Right ventricle myocardium superior (tissue), 1 donor: ENCODE measurements at places on chromosomes 6 and 20. TPM values are rescaled to one million over a fixed set of nuclear protein-coding genes. Genes with fewer than 3 reads are reported as not detected.
A peak's percentile ranks its signal among the peaks of the same experiment; 100 is the strongest.

CCN2 gene
- total RNA-seq: 13.9 TPM

DNA sequence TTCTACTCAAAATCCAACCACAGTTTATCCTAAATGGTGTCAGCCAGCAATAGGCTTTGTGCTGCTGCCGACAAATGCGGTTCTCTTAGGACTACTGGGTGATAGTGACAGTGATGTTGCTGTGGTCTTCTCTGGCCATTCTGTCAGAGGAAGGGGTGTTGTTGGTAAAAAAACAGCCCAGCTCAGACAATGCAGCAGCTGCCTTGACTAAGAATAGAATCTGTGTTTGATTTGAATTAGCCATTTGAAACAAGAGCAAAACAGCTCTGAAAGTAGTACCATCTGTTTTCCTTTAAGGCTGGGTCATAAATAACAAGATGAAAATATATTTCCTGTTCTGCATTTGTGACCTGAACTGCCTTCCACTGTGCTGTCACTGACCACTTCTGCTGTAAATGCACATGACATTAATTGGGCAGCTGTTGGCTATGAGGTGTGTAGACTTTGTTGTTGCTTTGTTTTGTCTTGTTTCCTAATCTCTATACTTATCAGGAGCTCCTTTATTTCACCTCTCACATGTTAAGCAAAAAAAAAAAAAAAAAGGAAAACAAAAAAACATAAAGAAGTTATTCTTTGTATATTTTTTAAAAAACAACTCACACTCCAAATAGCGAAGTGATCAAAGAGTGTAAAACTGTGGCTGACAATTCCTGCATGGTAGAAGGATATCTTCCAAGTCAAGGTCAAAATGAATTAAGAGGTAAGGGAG is 497.8 kb upstream of the ARID1B start:
- DNase-seq: no peak

DNA sequence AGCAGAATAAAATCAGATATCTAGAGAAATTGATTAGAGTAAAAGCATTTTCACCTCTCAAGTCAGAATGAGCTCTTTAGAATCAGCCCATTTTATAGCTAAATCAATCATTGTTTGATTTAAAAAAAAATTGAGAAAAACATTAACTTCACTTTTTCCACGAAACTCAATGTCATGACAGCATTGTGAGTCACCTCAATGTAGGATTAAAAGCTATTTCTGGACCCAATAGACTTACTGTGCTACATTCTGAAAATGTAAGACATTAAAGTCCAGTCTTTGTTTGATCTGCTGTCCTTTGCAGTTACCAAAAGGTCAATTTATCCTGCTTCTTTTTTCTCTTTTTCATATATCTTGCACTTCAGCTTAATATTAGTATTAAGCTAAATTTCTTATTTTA is 519.4 kb upstream of the ZNF337 start:
- DNase-seq: no peak

DNA sequence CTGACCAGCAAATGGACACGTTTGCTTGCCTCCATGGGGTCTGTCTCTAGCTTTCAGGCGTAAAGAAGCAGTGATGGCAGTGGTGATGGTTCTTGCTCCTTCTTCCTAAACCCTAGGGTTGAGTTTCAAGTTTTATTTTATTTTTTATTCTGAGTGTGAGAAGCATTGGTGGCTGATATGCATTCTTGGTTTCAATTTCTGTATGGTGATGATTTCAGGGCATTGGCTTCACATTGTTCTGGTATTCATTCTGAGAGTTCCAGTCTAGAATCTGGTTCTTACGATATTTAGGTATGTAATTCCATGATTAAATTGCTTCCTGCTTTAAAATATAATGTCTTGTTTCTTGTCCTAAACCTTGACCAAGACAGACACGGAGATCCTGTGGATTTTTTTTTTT is 444.5 kb upstream of the IMPG1 start:
- DNase-seq: no peak

GRCh38 chr6:163986313-163986712 is 571.8 kb downstream of the QKI start:
- no peak for DNase-seq

GRCh38 chr20:33914919-33915318 is 78.8 kb upstream of the RALY start:
- no peak for DNase-seq

- peak; percentile 42 for DNase-seq
These were observed 612 bp downstream of the ADAT2 start for GRCh38 chr6:143449714-143450452.

DNA sequence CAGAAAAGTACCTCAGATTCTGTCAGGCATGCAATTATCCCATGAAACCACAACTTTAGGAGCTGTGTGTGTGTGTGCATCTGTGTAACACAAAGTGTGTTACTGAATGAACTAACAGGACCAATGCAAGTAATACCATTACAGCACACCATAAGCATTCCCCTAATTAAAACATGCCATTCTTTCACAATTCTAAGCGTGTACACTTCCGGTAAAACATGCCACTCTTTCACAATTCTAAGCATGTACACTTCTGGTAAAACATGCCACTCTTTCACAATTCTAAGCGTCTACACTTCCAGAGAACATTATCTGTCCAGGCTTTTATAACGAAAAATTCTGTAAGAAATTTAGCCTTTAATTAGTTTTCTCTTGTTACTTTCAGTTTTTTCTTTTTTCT is 238.2 kb downstream of the GMDS start:
- no peak for DNase-seq

DNA sequence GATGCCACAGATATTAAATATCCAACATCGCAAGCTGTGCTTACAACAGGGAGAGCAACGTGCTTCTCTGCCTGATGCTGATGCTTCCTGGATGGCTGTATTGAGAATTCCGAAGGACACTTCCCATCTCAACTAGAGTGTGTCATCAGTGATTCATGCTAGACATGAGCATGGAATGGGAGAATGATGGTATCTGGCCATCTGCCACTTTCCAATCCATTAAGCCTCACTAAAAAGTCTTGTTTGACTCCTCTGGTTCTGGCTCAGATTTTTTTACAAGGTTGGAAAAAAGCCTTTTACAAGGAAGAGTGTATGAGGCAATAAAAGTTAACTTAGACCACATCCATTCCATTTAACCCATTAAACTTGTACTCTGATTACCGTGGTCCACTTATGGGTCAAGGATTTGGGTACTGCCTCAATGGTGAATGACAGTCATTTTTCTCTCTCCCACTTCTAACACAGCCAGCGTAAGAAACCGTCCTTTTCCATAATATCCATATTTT is 265.3 kb downstream of the UST start:
- no peak for DNase-seq

- DNase-seq: no peak
These were observed 762 bp downstream of the ZC3H12D start for GRCh38 chr6:149483849-149484655.

DNA sequence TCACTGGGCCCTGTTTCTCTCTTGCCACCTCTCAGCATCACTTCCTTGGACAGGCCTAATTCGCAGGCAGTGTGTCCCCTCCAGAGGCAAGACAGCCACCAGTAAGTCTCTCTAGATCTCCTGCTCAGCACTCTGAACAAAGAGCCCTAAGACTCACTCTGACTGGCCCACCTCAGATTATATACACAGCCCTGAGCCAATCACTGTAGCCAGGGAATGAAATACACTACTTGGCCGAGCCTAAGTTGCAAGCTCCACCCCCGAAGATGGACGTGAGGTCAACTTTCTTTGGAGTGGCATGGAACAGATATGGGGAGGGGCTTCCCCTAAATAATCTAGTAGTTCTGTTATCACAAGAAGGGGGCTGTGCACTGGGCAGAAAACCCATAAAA is 4.1 kb downstream of the BPI start:
- no peak for DNase-seq

DNA sequence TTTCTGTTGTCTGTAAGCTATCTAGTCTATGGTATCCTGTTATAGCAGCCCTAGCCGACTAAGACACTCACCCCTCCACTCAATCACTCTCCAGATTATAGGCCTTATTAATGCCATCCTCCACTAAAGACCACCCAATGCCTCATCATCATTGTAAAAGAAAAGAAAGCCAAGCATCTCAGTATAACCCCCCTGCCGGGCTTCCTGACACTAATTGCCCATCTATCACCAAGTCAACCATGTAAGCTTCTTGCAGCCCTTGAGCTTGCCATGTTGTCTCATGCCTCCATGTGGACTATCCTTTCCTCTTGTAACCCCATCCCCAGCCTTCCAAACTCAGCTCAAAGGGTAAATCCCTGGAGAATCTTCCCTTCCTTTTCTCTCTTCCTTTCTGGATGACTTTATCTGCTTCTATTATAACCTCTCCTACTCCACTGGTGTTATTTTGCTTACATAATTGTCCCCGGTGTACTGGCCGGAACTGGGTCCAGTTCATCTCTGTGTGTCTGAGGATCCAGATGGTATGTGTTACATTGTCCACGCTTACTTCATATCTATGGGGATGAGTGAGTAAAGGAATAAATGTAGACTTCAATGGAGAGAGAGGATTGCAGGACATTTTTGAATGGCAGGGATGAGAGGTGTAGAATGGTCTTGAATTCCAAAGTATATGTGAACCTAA is 202.9 kb upstream of the SOX4 start:
- no peak for DNase-seq

DNA sequence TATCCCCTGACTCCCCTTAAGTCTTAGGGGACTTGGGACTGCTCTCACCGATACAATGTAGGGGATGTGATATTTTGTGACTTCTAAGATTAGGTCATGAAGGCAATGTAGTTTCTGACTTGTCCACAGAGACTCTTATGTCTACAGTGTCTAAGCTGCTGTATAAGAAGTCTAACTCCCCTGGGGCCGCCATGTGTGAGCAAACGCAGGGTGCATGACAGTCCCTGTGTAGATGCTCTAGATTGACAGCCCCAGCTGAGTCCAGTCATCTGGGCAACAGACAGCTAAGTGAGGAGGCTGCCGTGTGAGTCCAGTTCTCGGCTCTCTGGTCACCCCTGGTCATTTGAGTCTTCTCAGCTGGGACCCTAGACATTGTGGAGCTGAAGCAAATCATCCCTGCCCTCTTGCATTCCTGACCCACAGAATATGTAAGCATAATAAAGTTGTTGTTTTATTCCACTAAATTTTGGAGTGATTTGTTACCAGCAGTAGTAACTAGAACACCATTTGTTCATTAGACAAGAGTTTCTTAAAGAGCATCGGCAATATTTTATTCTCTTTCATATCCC is 743.3 kb upstream of the CHD6 start:
- DNase-seq: no peak
